Cortex of kidney (tissue), 1 donor: ENCODE measurements at places on chromosomes 4 and X.

- DNase-seq: no peak
These were observed 905 bp upstream of the GALNTL6 start for GRCh38 chr4:171812333-171812664.

- no peak for DNase-seq
These were observed 10.0 kb upstream of the HS6ST2 start for GRCh38 chrX:132968296-132968949.

DNA sequence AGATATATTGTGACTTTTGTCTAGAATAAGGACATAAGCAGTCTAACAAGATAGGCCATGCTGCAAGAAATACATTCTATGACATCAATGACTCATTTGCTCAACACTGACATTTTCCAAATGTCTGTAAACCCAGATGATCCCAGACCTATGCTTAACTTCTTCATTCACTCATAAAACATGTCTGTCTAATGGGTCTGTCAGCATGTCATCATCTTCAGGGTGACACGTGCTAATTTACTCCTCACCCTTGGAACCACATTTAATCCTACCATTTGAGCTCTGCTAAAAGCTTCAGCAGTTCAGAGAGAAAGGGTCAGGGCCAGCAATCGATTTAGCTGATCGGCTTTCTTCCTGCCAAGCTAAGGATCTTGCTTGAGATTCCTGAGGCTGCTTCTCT is 109.4 kb upstream of the MAP3K15 start:
- no peak for DNase-seq

DNA sequence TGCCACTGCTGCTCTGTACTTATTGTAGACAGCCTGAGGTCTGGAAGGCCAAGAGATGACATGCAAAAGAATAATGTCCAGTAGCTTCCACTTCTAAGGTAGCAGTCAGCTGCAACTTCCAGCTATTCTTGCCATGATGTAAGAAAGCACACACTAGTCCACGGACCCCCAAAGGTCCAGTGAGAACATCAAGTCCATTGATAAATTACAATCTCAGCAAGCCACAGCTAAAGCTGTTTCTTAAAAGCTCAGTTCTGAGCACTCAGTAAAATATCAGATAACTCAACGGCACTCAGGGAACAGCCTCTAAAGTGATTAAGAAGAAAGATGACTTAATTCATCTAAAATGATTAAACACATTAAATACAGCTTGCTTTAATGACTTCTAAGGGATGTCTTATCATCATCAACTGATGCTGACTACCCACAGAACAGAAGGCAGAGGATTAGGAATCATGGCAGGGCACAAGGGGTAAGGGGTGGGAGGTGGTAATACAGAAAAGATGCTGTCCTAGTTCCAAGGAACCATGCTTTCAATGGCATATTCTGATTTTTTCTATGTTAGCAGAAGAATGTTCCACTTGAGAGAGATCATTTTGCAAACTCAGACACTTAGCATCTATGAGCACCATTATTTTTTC is 99.1 kb upstream of the CBR4 start:
- no peak for DNase-seq

DNA sequence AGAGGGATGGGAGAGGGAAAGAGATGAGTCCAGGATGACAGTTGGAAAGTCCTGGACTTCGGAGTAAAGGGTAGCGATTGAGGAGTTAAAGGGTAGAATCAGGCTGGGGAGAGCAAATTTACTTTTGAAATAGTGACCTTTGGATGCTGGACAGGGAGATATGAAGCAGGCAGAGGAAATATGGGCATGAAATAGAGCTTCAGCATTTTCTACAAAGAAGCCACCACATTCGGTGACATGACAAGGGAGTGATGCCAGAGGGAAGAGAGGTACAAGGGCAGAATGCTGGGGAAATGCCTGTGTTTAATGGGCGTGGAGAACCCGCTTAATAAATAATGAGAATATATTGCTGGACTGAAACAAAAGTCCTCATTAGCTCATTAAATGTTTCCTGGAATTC is 92.7 kb downstream of the TBL1X start:
- DNase-seq: no peak

DNA sequence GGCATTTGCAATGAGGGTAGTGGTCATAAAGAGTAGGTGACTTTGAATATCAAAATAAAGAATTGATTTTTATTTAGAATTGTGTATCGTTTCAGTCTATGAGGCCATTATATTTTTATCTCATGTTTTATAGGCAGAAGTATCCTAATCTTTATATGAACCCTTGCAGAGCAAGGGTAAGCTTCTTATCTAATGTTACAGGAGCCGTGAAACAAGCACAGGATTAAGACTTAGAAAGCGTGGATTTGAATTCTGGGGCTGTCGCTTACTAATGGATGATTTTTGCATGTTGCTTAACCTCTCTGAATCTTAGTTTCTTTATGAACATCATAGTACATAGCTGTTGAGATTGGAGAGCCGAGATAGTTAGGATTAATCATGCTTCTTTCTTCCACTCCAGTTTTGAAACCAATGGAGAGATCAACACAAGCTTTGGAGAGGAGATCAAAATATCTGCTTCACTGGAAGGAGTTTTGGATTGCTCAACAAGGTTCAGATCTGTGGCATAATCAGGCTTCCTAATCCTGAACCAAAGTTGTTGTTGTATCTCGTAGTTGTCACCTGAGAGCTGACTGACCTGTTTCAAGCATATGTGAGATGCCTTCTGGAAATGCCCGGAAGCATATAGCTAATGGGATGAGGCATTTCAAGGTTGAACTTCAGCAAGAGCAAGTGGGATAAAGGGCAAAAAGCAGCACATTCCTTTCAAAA is 166.9 kb upstream of the GK2 start:
- DNase-seq: no peak

- no peak for DNase-seq
These were observed 188.2 kb downstream of the SOWAHB start for GRCh38 chr4:76709772-76710090.

DNA sequence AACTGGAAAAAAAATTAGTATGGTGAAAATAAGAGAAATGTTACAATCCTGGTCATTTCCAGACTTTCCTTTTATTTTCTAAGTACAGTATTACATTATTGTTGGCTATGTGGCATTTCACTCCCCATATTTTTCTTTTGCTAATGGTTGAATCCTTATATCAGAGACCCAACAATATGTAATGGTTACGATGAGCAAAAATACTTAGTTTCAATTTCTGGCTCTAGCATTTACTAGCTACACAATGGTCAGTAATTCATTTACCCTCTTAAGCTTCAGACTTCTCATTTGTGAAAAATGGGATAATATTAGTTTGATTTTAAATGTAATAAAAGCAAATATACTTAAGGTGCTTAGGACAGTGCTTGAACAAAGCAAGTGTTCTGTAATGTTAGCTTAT is 942.9 kb upstream of the PABPC4L start:
- DNase-seq: no peak

DNA sequence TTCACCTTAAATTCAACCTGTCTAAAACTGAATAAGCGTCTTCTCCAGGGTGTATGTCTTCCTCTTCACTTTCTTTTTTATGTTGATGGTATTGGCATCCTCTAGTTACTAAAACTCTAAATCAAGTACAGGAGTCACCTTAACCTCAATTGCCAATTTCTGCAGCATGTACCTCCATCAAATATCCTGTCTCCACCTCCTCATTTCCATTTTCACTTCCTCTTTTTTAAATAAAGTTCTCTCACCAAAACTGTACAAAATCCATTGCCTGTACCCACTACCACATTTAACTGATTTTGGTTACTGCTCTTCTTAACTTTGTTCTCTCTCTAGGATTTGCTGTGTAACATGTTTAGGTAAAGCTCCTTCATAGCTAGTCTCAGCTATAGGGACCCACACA is 9.2 kb upstream of the NPFFR2 start:
- DNase-seq: no peak

GRCh38 chrX:41312786-41313185 is 21.2 kb upstream of the DDX3X start:
- no peak for DNase-seq

GRCh38 chr4:167424341-167425256 is 190.3 kb upstream of the SPOCK3 start:
- no peak for DNase-seq

DNA sequence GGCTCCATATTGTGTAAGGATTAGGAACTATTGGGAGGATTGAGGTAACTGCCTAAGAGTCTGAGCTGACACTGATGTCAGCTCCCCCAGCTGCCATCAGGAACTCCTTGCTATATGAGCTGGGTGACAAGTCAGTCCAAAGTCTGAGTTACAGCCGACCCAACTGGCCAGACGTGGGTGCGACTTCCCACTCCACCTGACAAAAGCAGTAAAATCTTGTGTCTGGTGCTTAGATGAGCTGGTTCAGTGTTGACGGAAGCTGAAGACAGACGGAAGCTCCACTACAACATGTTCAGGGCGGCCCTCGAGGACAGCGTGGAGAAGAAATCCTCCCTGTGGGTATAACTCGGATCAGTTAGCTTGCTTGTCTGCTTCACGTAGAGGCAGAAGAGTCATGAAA is 22.8 kb upstream of the NAT8L start:
- no peak for DNase-seq

- DNase-seq: no peak
These were observed 102.9 kb downstream of the CLCN4 start for GRCh38 chrX:10259716-10260115.

DNA sequence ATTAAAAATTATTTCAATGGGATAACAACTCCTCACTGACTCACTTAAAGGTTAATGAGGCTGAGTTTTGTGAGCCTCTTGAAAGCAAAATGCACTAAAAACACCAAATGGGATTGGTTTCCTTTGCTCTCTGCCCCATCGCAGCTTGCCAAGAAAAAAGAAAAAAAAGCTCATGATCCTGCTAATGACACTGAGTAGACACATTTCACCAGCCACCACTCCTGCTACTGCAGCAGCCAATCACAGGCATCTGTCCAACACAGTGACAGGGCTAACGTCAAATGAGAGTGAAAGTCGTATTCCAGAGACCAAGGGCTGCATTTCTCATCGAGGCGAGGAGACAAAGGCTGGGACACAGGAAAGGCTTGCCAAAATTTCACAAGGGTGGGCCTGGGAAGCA is 5.2 kb downstream of the APBB2 start:
- DNase-seq: no peak

GRCh38 chr4:77450006-77450405 is 155.6 kb upstream of the CXCL13 start:
- DNase-seq: no peak

DNA sequence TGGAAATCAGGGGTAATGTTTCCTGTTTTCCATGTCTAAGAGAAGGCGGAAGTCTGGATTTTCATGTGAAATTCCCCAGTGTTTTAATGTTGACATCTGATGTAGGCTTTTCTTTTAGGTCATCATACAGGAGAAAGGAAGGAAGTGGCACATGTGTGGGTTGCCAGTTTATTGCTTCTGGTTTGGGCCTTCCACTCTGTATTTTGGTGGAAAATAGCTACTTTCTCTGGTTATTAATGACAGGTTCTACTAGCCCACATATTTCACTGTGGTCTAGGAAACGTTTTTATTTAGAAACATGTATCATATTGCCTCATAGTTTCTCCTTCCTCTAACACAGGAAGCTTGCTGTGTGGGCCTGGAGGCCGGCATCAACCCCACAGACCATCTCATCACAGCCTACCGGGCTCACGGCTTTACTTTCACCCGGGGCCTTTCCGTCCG is 7.2 kb downstream of the PDHA1 start:
- DNase-seq: no peak

DNA sequence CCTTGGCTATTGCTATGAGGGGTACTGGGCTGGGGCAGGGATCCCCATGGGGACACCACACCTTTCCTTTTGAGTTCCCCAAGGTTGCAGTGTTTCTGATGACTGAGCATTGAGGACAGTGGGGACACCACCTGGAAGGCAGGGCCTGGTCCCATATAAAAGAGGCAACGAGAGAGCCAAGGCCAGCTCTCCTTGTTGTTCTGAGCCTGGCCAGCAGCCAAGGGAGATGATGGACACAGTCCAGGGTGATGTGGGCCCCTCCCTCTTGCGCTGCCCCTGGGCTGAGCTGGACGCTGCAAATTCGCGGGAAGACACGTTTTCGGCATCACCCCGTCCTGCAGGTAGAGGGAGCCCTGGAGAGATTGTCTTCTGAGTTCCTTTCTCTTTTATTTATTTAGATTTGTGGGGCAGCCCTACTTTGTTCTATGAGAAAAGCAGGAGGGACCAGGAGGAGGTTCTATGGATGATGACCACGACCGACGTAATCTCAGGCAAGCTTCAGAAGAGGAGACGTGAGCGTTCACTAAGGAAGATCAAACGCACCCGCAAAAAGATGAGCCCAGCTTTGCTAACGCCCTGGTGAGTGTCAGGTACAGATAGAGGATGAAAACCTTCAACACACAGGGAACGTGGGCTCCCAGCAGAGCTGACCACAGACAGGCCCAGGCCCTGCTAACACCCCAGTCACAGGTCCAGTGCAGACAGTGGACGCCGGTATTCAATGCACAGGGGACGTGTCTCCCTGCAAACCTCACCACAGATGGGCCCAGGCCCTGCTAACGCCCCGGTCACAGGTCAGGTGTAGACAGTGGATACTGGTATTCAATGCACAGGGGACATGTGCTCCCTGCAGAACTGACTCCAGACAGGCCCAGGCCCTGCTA is 97.4 kb downstream of the SHOX start:
- DNase-seq: no peak

GRCh38 chrX:2500091-2500802 is 529 bp downstream of the DHRSX start:
- no peak for DNase-seq

DNA sequence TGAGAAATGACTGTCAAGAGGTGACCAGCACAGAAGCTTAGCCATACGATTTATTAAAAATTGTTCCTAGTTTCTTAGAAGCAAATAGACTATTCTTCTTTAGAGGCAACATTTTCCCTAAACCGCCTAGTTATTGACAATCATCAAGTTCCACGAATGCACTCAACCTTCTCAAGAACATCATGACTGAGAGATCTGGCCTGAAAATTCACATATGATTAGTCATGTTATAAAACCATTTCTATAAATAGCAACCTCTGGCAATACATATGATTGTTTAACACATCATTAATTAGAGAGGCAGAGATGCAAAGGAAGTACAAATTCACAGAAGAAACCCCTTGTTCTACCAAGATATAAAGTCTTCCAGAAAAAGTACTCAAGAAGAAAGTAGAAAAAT is 6.7 kb downstream of the NUP62CL start:
- DNase-seq: no peak

DNA sequence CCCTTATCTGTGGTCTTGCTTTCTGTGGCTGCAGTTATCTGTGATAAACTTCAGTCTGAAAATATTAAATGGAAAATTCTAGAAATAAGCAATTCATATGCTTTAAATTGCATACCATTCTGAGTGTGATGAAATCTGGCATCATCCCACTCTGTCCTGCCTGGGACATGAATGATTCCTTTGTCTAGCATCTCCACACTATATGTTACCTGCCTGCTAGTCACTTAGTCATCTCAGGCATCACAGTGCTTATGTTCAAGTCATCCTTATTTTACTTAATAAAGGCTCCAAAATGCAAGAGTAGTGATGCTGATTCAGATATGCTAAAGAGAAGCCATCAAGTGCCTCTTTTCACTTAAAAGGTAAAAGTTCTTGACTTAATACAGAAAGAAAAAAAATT is 14.3 kb upstream of the RAB9B start:
- DNase-seq: no peak

DNA sequence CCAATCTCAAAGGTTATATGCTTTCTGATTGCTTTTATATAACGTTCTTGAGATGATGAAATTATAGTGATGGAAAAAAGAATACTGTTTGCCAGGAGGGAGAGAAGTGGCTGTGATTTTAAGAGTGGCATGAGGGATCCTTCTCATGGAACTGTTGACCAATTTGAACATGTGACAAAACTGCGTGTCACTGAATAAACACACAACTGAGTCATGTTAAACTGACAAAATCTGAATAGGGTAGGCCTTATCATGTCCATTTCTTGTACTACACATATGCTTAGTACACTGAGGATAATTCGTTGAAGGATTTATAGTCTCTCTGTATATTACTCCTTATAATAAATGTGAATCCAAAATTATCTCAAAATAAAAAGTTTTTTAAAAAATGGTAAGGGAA is 22.2 kb upstream of the HSPA4L start:
- no peak for DNase-seq
